ENCODE measurements at places on chromosomes 11 and 22.

DNA sequence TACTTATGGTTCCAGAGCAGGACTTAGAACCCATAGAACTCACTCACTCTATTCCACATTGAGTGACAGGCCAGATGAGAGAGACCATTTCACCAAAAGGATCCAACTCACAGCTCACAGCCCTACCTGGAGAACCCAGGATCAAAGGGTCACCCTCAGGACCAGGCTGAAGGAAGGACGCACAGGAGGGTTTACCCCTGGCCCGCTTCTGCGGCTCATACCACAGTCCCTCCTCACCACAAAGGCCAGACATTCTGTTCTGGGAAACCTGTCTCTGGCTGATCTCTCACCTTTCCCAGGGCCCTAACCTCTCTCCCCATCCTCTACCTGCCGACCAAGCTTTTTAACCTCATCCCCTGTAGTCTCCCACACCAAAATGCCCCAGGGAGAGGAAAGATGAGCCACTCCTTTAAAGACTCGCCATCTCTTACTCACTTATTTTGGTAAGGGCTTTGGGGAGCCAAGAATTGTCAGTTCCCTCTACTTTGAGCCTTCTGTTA lies 4.7 kb downstream of the FOSL1 start:
- DNase-seq: no peak

GRCh38 chr11:79237091-79237490 lies 203.7 kb downstream of the TENM4 start:
- DNase-seq: no peak

DNA sequence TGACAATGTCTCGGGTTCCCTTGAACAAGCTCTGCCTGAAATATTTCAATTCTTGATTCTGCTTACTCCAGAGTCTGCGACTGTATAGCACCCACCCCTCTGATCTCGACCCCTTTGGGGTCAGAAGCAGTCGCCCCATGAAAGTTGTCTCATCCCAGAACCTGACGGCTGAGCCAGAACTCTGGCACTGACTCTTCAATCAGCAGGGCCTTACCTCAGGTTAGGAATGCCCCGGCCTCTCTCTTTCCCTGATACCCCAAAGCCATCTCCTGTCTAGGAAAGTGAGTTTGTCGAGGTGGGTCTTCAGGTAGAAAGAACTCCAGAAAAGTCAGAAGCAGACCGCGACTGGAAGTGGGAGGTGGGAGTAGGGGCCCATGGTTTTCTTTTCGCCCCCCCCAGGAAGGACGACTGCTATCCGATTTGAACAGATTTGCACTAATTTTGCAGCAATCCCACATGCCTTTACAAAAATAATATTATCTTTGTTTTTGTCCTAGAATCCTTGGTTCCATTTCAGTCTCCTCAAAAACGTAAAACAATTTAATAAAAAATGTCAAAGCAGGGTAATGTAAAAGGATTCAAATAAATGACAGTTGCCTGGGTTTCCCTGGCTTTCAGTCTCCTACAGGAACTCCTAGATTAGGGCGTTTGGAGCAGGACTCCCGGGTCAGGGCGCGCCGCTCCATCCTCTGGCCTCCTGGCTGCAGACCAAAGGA lies 898 bp upstream of the ROBO3 start:
- DNase-seq: no peak

GRCh38 chr22:33991620-33992019 lies 71.3 kb upstream of the LARGE1 start:
- no peak for DNase-seq

DNA sequence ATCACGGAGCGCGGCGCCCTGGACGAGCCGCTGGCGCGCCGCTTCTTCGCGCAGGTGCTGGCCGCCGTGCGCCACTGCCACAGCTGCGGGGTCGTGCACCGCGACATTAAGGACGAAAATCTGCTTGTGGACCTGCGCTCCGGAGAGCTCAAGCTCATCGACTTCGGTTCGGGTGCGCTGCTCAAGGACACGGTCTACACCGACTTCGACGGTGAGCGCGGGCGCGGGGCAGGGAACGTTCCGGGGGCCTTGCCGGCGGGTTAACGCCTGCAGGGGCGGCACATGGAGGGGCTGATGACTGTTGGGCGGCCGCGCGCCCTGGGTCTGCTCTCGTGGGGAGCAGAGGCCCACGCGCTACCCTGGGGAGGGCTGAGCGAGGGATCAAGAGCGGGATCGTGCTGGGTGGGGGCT lies 1.0 kb downstream of the PIM3 start:
- DNase-seq: no peak

DNA sequence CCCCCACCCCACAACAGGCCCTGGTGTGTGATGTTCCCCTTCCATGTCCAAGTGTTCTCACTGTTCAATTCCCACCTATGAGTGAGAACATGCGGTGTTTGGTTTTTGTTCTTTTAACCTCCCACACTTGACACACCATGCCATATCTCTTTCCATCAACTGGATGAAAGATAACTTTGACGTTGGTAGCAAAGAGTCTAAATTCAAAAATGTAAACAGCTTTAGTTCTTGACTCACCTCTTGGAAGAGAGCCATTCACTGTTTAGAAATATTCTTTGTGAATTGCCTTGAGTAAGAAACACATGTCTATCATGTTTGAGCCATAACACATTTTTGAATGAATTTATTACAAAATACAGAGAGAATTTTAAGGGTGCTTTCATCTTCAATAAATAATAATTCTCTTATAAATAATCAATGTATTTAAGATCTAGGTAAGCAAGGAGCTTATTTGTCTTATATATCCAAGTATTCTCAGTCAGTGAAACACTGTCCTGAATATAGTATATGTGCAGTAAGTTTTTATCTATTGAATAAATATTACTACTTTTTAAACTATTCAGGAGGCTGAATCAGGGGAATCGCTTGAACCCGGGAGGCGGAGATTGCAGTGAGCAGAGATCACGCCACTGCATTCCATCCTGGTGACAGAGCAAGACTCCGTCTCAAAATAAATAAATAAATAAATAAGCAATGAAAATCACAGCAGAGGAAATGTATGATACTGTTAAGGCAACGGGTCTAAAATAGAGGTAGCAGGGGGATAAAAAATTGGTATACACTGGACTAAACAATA lies 6.7 kb downstream of the CARD18 start:
- no peak for DNase-seq

DNA sequence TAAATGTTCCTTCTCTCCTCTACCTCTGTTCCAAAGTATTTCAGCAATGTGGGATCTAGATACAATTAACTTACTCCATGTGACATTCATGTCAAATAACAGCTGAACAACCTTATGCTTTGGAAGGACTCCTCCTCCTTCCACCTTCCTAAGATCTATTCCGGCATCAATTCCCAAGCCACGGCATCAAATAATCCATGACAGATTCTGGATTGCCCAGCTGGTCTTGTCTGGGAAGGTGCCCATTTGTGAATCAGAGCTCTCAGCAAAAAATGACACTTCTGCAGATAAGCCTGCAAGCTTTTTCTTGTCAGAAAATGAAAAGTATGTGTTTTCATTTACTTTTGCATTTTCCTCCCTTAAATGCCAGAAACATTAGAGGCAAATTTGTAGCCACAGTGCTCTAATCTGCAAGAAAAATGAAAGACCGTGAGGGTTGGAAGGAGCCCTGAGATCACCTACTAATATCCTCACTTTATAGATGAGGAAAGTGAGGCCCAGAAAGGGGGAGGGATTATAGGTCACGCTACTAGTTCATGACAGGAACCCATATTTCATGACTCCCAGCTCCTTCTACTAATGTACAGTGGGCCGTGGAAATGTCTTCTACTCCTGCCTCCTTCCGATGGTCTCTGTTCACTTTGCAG lies 124.0 kb downstream of the ME3 start:
- no peak for DNase-seq

DNA sequence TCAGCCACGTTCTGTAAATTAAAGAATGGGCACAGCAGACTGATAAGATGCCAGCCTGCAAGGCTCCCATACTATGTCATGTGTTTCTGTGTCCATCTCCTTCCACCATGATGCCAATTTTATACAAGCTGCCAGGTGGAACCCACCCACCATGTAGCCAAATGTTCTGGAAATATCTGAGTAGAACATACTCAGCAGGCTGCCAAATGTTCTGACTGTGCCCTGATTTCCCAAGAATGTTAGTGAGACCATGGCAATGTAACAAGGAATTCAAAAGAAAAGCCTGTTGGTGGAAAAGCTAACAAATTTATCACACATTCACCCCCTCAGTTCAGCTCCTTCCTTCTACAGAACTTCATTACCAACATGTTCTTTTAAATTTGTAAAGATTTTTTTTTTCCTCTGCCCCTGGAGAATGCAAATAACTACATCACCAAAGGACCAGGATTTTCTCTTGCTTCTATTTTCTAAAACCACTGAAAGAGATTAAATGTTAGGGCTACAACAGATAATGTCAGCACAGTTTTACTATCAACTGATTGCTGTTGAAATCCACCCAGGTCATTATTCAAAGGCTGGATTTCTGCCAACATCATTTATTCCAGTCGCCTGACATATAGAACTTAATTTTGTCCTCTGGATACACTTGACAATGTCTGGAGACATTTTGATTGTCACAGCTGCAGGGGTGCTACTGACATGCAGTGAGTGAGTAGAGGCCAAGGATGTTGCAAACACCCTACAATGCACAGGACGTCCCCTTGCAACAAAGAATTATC lies 3.1 kb downstream of the DMC1 start:
- no peak for DNase-seq

- no peak for DNase-seq
Observed at GRCh38 chr22:45997077-45997776, 20.3 kb upstream of the WNT7B start.

DNA sequence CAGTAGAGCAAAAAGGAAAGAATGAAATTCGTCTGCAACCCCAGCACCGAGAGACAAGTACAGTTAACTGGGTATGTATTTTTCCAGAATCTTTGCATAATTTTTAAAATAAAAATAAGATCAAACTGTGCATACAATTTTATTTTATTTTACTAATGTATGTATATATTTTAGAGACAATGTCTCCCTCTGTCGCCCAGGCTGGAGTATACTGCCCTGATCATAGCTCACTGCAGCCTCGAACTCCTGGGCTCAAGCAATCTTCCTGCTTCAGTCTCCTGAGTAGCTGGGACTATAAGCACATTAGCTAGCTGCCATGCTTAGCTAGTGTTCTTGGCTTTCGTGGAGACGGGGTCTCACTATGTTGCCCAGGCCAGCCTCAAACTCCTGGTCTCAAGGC lies 18.8 kb upstream of the DRD2 start:
- no peak for DNase-seq

DNA sequence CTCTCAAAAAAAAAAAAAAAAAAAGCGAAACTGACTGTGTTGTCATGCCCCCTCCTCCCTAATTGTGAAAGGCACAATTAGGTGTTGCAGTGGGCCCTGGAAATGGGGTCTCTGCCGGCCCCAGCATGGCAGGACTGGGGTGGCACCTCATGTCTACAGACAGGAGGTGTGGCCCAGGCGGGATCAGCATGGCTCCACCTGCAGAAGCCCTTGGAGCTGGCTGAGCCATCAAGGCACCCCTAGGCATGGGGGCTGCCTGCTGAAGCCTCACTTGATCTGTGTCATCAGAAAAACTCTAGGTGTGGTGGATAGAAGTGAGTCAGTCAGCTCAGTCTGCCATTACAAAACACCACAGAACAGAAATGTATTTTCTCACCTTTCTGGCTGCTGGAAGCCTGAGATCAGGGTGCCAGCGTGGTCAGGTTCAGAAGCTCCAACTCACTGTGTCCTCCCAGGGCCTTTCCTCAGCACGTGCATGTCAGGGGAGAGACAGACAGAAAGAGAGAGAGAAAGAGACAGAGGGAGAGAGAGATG lies 10.1 kb upstream of the B4GALNT4 start:
- DNase-seq: no peak

DNA sequence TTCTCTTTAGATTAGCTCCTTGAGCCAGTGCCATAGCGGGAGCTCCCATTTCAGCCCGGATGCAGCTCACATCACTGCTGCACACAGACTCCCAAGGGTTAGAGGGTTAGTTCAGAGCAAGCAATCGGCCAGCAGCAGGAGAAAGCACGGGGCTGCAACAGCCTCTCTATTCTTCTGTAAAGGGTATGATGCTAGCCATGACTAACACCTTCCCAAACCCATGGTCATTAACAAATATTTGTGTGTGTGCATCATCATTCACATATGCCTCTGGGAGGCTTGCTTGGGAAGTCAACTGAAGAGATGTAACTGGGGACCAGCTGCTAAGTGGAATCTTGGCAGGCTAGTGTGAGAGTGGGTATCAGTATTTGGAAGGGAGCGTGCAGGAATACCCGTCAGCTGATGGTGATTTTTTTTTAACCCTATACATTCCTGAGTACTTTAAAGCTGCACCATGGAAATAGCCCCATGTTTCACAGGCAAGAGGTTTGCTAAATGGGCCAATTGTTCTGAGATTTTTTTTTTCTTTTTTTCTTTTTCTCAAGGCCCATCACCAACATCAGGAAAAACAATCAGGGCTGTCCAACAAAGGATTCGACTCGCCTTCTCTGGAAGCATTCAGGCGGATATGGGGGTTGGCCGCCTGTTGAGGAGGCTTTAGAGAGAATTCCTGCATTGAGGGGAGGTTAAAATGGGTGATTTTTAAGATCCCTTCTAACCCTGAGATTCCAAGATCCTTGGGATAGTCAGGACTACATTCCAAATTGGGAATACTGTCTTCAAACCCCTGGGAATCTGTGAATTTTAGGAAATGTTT lies 33.2 kb upstream of the CCDC89 start:
- no peak for DNase-seq

- DNase-seq: no peak
Observed at GRCh38 chr22:25134028-25134427, 65.6 kb upstream of the CRYBB3 start.

DNA sequence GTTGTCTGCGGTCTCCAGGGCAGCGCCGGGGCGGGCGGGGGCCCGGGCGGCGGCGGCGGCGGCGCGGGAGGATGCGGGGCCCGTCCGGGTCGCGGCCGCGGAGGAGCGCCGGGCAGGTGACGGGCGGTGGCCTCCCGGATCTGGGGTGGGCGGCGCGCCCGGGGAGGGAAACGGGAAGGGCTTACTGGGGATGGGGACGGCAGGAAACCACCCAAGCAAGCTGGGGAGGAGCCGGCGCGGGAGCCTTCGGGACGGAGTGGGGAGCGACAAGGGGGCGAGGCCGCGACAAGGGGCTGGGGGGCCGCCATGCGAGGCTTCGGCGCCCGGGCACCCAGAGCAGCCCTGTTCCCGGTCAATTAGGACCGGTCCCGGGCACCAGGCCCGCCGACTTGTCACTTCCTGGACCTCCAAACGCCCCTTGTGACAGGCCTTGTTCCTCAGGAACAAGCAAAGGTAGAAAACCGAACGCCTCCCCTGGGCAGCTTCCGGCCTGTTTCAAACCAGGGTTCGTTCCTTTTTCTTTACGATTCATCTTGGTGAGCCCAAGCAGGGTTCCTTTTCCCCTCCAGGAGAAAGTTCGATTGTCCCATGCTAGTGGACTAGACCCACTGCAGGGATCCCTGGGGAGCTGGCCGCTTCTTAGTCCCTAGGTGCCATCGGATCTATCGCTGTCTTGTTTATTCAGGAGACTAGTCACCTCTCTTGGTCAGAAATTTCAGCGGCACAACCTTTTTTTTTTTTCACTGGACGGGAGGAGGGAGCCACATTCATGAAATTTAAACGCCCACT lies 492 bp downstream of the JHY start:
- peak; percentile 26 for DNase-seq

GRCh38 chr11:38924644-38925043 lies 2326.6 kb upstream of the RAG2 start:
- DNase-seq: no peak

- DNase-seq: no peak
Observed at GRCh38 chr11:116644941-116645305, 127.9 kb downstream of the BUD13 start.

- no peak for DNase-seq
Observed at GRCh38 chr11:129696309-129696989, 119.2 kb upstream of the TMEM45B start.

Measured in stimulated activated CD4-positive, alpha-beta T cell treated with anti-CD3 and anti-CD28 coated beads, Interleukin-1b, Interleukin-23, amount 100 ng/mL, for 1 hour (primary cell).